ENCODE measurements at places on chromosomes 4 and X.

DNA sequence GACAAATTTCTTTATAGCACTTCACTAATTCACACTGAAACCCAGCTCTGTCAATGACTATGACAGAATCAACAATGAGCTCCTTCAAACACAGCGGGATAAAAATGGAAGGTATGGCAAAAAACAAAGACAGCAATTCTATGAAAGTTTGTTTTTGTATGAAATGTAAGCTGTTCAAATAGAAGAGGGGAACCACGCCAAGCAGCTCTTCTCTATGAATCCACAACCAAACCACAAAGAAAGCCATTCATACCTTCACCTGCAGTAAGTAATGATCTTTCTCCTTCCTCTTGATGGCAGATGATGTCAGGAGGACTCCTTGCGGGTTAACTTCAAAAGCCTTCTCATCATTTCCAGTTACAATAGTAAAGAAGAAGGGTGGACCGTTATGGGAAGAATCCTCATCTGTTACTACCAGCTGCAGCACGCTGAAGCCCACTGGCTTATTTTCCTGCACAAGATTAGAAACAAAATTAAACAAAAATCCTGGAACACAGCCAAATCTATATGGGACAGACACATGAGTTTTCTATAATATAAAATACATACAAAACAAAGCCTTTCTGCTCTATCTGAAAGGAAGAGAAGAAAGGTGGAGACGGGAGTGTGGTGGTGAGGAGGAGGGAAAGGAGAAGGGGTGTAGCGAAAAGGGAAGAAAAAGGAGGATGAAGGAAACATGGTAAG, 48.9 kb upstream of the MTNR1A start:
- DNase-seq: no peak

DNA sequence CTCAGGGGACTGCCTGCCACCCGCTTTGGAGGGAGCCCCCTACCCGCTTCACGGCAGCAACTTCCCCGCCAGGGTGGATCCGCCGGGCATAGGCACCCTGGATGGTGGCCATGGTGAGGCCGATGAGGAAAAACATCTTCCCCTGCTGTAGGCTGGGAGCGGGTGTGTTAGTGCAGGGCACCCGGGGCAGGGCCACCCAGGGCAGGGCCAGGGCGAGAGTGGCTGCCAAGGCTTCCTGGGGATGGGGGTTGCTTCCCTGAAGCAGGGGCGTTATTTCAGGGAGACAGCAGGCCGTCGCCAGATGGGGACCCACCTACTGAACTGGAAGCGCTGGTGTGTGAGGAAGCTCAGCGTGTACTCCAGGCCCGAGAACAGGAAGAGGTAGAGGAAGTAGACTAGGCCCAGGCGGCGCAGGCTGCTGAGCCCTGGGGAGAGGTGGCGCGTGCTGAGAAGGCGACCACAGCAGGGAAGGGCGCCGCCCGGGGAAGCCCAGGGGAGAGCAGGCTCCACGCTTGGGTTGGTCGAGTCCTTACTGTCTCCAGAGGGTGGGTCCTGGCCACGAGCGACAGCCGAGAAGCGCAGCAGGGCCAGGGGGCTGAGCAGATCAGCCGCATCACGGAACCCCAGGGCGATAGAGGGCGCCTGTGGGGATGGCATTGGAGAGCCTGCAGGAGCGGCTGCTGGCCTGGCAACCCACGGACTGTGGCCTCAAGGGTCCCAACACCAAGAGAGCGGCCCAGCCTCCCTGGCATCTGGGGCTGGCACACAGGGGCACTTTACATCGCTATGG, 31.5 kb downstream of the NOP14 start:
- DNase-seq: no peak

DNA sequence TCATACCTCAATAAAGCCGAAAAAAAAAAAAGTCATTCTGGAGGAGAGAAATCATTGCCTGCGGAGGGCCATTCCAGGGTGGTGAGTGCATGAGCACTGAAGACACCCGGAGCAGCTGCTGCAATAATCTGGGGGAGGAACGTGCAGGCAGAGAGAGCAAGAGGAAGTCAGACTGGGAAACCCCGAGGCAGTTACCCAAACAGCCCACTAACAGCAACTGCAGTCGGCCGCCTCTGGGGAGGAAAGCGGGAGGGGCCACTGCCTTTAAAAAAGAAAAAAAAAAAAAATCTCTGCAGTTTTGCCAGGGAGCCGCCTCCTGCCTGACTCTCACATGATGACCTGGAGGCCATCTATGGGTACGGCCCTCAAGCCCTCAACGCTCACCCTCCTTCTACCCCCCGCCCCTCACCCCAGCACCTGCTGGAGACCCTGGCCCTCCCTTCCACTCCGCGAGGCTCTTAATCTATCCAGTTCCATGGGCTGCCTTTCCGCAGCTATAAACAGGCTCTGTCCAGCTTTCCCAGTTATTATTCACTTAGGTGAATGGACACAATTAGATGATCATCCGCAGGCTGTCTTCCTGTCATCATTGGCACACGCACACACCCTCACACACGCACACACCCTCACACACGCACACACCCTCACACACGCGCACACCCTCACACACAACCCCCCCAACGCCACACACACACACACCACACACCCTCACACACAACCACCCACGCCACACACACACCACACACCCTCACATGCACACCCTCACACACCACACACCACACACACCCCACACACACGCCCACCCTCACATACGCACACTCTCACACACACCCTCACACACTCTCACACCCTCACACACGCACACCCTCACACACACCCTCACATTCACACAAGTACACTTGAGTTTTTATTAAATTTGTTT, 3.4 kb upstream of the AVPR2 start:
- DNase-seq: no peak

GRCh38 chr4:165058666-165059065, 5.0 kb downstream of the TRIM75 start:
- DNase-seq: no peak

- no peak for DNase-seq
Measured at GRCh38 chr4:80387390-80388283, 52.1 kb downstream of the CFAP299 start.

GRCh38 chrX:107625739-107626138, 2.6 kb upstream of the PRPS1 start:
- no peak for DNase-seq

GRCh38 chr4:77827343-77827742, 8.2 kb upstream of the CNOT6L start:
- DNase-seq: no peak

GRCh38 chrX:109774706-109775105, 41.6 kb upstream of the ACSL4 start:
- no peak for DNase-seq

DNA sequence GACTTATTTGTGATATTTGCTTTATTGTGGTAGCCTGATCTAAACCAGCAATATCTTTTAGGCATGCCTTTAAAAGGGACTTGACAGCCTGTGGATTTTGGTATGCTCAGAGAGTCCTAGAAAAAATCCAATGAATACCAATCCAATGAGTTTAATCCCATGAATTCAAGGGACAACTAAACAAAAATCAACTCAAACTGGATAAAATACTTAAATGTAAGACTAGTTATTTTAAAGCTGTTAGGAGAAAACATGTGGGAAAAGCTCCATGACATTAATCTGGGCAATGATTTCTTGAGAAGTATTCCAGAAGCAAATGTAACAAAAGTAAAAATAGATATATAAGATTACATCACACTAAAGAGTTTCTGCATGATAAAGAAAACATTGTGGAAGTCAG, 711.5 kb upstream of the PITX2 start:
- DNase-seq: no peak

DNA sequence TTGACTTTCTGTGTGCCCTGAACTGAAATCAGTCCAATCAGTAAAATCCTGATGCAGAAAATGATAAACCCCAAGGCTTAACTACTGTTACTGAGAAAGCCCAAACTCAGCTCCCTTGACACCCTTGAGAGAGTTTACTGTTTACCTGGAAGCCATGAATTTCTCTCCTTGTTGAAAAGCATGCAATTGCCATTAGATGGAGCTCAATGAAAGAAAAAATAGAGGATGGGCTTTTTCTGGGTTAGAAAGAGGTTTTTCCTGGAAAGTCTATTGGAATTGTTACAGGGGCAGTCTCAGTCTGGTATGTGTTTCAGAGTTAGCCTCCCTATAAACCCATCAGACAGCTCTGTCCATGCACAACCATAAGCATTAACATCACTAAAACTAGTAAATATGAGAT, 66.4 kb upstream of the C4orf54 start:
- no peak for DNase-seq

GRCh38 chr4:160928482-160928881, 1235.3 kb downstream of the FSTL5 start:
- no peak for DNase-seq
